ENCODE measurements at places on chromosomes 3 and 15.

GRCh38 chr3:128319107-128319506, 147.6 kb downstream of the DNAJB8 start:
- DNase-seq = no peak

GRCh38 chr3:169348929-169349621, 314.4 kb downstream of the MECOM start:
- DNase-seq = no peak

DNA sequence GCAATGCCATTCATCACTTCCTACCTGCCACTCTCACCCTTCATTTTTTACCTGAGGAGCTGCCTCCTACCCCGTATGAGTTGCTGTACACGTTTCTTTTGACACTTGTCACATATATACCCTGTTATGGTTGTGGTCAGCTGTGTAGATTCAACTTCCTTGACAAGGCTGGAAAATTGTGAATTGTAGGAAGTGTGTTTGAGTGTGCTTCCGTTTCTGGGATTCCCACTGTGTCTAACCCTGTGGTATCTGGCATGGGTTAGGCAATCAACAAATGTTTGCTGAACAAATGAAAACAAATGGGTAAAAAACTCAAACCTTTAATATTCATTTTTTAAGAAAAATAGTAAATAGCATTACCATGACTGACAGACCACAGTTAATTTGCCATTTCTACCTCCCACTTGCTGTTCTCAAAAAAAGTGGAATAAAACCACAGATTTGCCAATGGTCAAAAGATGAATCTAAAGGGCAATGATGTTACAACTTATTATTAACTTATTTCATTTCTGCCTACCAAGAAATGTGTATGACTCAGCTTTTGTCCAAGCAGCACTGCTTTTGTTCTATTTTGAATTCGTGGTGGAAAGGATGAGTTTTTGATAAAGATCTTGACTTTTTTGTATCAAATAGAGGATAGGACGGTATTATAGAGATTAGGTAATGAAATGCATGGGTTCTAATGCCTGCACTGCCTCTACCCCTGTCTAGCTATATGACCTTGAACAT, 404.6 kb downstream of the LPP start:
- DNase-seq = no peak

GRCh38 chr3:62445275-62445674, 71.9 kb upstream of the FEZF2 start:
- DNase-seq = no peak

DNA sequence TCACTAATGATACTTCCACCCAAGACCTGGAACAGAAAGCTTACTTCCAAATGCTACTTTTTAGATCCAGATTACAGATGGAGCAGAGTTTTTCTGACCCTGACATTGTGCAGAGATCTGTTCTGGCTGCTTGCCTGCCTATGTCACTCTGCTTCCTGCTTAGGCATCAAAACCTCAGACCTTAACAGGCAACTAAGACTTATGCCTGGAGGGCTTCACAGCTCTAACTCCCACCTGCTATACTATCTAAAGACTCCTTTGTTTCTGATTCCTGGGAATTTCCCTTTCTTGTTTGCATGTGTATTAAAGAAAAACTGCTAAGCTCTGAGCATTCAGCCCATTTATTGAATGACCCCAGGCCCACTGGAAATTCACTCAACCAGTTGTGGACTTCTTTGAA, 157.4 kb upstream of the NPHP3 start:
- DNase-seq = no peak

DNA sequence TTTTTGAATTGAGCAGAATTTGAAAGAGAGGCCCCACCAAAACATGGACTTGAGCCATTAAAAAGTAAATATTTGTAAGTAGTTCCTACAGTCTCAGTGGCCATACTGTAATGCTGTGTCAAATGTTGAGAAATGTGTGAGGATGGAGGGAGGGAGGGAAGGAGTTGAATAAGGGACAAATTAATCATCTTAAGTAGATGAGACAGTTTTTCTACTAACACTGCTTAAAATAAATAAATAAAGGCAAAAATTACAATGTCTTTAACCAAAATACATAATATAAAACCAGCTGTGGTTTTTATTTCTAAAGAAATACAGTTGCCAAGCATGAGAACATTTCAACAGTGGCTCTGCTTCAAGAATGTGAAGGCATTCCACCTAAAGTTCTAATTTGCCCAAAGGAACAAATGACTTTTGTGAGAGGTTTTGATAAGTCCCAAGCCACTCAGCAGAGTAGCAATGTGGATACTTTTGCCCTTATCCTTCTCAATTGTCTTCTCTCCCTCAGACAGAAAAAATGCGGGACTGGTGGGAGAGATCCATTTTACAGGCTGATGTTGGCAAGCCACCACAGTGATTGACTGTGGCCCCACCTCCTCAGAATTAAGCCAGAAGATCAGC, 427.0 kb upstream of the RARB start:
- DNase-seq = no peak

GRCh38 chr15:36067483-36068274, 511.7 kb upstream of the CDIN1 start:
- DNase-seq = no peak

GRCh38 chr3:57951066-57951882, 56.9 kb upstream of the FLNB start:
- no peak for DNase-seq

- DNase-seq = no peak
Observed at GRCh38 chr15:68494573-68495110, 62.7 kb upstream of the ITGA11 start.

DNA sequence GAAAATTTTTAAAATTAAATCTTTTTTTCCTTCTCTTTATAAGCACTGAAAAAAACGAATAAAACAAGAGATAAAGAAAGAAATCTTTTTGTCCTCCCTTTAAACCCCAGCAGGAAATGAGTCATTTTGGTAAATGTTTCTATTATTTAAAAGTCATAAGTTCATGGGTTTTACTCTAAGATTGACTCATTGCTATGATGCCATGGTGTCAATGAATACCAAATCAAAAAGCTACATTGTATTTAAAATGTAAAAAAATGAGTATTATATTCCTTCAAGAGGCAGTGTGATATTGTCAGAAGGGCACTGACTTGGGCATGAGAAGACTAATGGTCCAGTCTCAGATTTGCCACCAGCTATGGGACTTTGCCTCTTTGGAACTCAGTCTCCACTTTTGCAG, 303.4 kb upstream of the DNAJC19 start:
- DNase-seq = no peak

DNA sequence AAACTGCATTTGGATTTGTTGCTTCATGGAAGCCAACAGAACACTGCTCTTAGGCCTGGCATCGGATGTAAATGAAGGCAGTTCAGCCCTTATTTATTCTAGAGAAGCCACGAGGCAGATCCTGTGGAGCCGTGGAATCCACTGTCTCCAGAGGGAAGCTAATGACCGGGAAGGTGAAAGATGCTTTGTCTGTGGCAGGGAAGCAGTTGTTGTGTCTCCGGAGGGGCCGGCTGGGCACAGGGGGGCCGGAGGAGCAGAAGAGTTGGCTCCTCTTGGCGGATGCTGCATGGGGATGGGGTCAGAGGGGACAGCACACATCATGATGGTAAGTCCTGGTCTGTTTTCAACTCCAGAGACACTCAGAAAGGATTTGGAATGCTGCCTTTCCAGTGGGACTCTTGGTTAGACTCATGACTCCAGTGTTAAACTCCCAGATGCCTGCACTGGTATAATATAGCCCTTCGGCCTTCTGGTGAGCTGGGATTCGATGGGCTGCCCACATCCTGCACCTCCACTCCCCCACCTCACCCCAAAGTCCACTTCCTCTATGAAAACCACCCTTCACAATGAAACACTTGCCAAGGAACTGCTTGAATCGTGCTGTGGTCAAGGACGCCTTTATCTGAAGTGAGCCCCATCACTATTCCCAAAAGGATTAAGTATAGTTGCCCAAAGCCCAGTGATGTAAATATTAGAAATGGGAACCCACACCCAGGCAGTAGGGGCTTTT, 33.6 kb downstream of the TPM1 start:
- no peak for DNase-seq

- no peak for DNase-seq
Observed at GRCh38 chr15:73324496-73325170, 44.1 kb downstream of the HCN4 start.

DNA sequence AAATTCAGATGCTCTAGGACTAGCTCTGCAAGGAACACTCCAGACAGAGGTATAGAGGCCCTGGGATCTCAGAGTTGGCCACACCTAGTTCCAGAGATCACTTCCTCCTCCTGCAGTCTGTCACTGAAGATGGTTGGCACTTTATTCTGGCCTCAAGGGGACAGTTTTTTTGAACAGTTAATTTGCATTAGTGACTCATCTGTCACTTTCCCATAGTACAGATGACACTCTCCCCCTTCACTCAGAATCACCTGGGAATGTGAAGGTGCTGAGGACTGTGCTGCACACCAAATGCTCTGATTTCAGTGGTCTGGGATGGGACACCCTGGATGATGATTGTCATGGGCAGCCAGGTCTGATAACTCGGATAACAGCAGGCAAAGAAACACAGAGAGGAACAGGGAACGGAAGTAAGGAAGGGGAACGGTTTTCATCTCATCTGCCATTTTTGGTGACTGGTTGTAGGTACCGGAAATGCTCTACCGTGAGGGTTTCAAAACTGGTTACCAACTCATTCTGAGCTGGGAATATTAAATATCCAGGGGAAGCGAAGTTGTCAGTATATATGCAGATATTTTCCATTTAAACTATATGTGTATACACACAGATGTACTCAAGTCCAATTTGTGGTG, 232.5 kb upstream of the ST8SIA2 start:
- DNase-seq = no peak

- DNase-seq = no peak
Observed at GRCh38 chr3:4837374-4837930, 141.8 kb upstream of the BHLHE40 start.

DNA sequence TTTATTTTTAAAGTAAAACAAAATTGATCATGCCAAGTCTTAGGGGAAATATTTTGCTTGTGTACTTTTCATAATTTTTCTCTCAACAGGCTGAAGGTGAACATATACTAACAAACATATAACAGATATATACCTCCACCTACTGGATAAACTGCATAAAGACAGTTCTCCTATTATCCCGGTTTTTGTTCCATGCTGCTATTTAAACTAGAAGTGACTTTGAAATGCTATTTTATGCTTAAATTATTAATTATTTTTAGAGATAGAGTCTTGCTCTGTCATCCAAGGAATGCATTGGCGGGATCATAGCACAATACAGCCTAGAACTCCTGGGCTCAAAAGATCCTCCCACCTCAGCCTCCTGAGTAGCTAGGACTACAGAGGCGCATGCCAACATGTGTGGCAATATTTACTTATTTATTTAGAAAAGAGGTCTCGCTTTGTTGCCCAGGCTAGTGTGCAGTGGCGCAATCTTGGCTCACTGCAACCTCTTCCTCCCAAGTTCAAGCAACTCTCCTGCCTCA, 49.8 kb downstream of the ST3GAL6 start:
- DNase-seq = no peak

GRCh38 chr3:107414325-107414964, 37.2 kb downstream of the CCDC54 start:
- DNase-seq = no peak

DNA sequence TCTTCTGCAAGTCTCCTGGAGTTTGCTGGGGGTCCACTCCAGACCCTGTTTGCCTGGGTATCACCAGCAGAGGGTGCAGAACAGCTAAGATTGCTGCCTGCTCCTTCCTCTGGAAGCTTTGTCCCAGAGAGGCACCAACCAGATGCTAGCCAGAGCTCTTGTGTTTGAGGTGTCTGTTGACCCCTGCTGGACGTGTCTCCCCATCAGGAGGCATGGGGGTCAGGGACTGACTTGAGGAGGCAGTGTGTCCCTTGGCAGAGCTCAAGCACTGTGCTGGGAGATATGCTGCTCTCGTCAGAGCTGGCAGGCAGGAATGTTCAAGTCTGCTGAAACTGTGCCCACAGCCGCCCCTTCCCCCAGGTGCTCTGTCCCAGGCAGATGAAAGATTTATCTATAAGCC, 86.5 kb downstream of the TPRG1 start:
- no peak for DNase-seq

GRCh38 chr3:170023165-170023564, 14.6 kb upstream of the GPR160 start:
- no peak for DNase-seq

DNA sequence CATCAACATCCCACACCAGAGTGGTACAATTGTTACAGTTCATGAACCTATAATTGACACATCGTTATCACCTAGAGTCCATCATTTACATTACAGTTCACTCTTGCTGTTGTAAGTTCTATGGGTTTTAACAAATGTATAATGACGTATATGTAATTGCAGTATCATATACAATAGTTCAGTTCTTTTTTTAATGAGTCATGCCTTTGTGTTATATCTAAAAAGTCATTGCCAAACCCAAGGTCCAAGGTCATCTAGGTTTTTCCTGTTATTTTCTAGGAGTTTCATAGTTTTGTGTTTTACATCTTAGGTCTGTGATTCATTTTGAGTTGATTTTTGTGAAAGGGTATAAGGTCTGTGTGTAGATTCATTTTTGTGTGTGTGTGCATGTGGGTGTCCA, 160.9 kb upstream of the GALNT15 start:
- no peak for DNase-seq

DNA sequence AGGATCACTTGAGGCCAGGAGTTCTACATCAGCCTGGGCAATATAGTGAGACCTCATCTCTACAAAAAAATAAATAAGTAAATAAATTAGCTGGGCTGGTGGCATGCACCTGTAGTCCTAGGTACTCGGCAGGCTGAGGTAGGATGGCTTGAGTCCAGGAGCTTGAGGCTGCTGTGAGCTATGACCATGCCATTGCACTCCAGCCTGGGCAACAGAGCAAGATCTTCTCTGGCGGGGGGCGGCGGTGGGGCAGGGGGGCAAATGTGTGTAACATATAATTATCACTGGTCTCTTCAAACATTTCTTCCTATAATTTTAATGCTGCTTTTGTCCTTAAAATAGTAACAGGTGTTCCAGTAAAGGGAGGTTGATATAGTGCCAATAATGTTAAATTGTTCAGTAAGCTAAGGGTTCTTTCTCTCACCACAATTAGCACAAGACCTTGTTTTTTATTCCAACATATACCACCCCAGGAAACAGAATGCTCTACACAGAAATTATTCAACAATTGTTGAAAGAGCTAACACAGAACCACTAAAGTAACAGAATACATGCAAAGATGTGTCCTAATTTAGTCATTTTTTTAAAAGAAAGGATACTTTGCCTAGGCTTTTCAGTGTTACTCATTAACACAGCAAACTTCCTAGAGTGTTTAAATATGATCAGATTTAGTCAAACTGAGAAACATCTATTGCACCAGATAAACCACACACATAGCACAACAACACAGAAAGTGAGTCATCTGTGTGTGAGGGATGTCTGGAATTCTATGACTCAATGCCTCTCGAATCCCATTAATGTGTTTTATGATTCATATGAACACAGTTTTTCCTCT, 29.1 kb downstream of the ANKRD28 start:
- no peak for DNase-seq

DNA sequence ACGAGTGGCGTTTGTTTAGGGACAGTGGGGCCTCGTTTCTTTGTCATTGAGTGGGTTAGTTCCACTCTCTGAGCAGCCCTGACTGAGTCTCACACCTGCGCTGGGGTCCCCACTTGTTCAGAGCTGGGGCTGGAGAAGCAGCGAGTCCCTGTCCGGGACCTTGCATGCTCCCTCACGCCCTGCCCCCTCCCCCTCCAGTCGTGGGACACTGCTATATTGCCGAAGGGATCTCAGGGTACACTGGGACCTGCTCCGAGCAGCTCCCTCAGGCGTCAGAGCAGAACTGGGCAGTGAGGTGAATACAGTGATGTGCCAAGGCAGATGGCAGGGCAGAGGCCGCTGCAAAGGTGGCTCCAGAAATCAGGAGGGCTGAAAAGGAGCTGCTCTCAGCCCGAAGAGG, 59.9 kb upstream of the KLF13 start:
- DNase-seq = no peak
